ENCODE measurements at places on chromosomes 7 and 10. TPM values are rescaled to one million over a fixed set of nuclear protein-coding genes. Genes with fewer than 3 reads are reported as not detected.

Gene TRIM24
- 8.7 TPM for polyA plus RNA-seq

Gene RNF148
- not detected for polyA plus RNA-seq

Gene CALML5
- not detected for polyA plus RNA-seq

Gene ENKUR
- 2.7 TPM for polyA plus RNA-seq

Gene IL2RA
- polyA plus RNA-seq: 27.2 TPM

Gene RHOBTB1
- polyA plus RNA-seq: 0.16 TPM

Gene KLHDC10
- 2.1 TPM for polyA plus RNA-seq

Gene WDR86
- polyA plus RNA-seq: 0.54 TPM

Gene ACBD7
- not detected for polyA plus RNA-seq

Gene MSMB
- polyA plus RNA-seq: not detected

Gene NPSR1
- polyA plus RNA-seq: not detected

Gene AOAH
- polyA plus RNA-seq: 2.8 TPM

Gene CALCR
- polyA plus RNA-seq: not detected

Gene TMEM196
- polyA plus RNA-seq: not detected

Gene GRID2IP
- 0.09 TPM for polyA plus RNA-seq

Gene ADRA2A
- not detected for polyA plus RNA-seq

Gene PRPS1L1
- not detected for polyA plus RNA-seq

Gene TEX47
- polyA plus RNA-seq: not detected

Gene MYH16
- not detected for polyA plus RNA-seq

Gene BAMBI
- polyA plus RNA-seq: 0.70 TPM

Gene AKR1C3
- polyA plus RNA-seq: 1.6 TPM

Gene TAS2R39
- polyA plus RNA-seq: not detected

Gene NME8
- polyA plus RNA-seq: not detected

All from IgD-negative memory B cell (primary cell).